NCI-H1105 (cell line): ENCODE measurements at places on chromosomes 3 and 15.

DNA sequence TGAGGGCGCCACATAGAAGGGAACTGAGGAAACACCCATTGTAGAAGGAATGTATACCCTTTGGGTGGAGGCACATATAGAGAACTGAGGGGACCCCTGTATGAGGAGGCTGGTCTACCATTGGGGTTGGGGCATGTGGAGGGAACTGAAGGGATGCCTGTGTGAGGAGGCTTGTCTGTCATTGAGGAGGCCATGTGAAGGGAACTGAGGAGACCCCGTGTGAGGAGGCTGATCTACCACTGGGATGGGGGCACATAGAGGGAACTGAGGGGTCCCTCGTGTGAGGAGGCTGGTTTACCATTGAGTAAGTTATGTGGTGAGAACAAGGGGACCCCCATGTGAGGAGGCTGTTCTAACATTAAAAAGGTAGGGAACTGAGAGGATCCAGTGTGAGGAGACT lies 156.1 kb downstream of the FBLN2 start:
- no peak for DNase-seq

- DNase-seq = no peak
Observed at GRCh38 chr3:122263058-122263457, 62.0 kb upstream of the CSTA start.

DNA sequence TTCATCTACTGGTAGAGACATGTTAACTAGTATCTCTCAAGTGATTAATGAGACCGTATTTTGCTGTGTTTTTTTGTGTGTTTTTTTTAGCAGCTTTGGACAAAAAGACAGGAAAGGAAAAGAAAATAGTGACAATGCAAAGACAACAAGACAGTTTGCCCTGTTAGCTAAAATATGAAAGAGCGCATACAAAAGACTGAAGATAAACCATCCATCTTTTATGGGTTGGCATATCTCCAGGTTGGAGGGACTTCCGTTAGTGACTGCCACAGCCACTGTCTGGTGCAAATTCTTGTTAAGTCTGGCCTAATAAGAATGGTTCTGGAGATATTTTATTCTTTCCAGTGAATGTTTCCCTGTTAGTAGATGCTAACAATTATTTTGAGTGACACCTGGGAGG lies 121.9 kb downstream of the CDIN1 start:
- DNase-seq = no peak

DNA sequence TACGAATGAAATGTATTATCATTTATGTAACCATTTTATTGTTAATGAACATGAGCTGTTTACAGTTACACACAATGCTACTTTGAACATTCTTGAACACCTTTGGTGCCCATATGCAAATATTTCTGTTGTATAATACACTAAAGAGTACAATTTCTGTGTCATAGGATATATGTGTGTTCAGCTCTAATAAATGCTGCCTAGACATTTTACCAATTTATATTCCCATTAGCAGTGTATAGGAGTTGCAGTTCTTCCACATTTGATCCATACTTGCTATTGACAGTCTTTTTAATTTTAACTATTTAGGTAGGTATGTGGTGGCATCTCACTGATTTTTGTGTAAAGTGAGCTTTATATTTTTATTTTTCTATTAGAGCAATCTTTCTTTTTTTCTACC lies 331.8 kb downstream of the ZIC1 start:
- DNase-seq = no peak

- DNase-seq = peak; percentile 83
Observed at GRCh38 chr3:149273096-149273751, 51.6 kb upstream of the CP start.

DNA sequence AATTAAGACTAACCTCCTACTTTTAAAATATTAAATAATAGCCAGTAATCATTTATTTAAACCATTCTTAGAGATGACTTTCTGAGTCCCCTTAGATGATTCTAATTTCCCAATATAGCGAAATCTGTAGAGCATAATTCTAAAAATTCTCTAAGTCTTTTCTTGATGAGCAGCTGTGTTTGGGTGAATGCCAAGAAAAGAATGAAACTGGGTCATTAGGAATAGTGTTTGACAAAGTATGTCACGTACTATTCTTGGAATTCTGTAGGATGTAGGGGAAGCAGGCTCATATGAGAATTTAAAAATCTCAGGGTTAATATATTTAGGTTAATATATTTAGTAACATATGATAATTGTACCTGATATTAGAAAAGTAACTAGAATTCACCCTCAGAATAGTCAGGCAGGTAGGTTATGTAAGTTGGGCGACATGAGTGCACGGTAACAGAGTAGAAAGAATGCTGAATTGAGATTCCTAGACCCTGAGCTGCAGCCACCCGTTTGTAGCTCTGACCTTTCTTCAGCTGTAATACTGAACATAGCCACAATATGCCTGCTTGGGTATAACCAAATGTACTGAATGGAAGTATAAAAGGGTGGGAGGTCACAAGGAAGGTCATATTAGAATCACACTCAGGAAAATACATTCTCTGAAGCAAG lies 524.3 kb downstream of the UNC13C start:
- DNase-seq = no peak

DNA sequence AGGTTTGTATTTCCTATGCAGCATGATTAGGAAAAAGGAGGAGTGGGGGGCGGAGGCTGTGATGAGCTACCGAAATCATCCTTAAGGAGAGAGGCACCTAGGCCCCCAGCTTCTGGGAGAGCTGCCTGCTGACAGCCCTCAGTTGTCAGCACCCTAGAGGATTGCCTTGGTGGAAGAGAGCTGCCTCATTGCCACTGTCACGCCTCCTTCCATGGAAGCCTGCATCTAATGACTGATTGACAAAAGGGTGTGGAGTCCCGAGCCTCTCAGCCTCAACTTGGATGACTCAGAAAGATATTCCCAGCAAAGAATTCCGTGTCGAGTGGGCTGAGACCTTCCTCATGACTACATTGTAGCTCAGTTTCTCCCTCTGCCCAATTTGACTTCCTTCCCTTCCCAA lies 320.4 kb upstream of the PROK2 start:
- no peak for DNase-seq

GRCh38 chr15:32873284-32874114 lies 155.7 kb downstream of the GREM1 start:
- no peak for DNase-seq

DNA sequence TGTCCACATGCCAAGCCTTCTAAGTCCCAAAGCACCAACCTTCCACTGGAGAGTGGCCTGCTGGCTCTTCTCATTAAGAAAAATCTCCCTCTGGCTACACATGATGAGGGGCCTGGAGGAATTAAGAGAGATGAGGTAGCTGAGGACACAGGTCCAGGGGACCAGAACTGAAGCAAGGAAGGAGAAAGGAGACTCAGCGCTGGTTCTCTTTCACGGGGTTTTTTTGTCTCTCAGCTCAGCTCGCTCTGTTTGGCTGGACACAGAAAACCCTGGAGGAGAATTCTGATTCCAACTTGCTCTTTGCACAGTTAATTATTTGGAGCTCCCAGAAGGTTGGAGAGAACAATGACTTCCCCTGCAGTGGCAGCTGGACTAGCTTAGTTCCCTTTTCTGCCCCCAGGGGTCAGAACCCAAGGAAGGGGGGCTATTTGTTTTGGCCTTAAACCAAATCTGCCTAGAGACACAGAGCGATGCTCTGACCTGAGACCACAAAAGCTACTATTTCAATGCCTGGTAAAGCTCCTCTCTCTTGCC lies 507.6 kb downstream of the FHIT start:
- DNase-seq = peak; percentile 29

- DNase-seq = no peak
Observed at GRCh38 chr3:159170436-159171003, 368.7 kb downstream of the MFSD1 start.

DNA sequence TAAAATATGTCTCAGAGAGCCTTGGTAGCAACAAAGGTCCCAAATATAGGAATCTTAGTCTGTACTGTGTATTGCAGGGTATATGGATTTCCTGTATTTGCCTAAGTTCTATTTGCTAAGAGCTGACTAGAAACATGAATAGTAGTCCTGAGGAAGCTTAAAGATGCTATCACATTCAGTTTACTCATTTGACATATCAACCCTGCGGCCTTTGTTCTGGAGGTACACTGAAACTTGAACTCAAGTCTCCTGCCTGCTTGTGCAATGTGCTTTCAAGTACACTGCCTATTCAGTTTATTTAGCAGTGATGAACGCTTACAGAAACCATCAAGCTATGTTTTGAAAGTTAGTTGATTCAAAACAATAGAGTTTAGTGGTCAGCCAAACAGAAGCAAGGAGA lies 21.1 kb downstream of the IL1RAP start:
- no peak for DNase-seq

- no peak for DNase-seq
Observed at GRCh38 chr3:58724336-58724735, 57.8 kb upstream of the FAM3D start.

- DNase-seq = no peak
Observed at GRCh38 chr3:138135833-138136194, 3.6 kb upstream of the A4GNT start.

DNA sequence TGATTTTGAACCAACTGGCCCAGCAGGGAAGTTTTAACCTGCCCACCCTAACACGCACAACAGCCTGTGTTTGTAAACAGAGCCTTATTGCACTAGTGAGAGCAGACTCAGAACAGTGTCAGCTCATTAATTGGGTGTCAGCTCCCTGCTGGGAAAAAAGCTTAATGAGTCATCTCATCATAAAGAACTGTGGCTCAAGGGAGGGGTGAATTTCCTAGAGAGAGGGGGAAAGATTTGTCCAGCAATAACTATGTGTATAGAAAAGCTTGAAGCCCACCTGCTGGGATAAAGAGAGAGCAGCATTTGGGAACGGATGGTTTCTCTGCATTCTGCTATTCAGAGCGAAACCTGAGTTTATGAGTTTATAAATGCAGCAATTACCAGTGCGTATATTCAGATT lies 48.9 kb upstream of the GMNC start:
- DNase-seq = peak; percentile 47

DNA sequence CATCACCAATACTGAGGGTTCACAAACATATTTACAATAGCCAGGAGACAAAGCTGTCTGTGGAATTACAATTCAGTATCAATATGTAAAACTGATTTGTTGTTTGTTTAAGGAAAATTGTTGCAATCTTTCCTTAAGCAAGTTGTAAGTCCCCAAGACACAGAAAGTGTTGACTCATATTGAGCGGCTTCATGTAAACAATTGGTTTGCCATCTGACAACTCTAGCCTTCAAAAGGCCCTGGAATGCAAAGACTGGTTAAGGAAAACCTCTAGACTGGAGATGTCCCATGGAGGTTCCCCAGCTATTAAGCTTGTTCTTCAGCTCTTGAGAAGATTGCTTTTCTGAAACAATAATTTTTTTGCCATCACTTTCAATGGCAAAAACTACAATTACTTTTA lies 283.7 kb upstream of the PROK2 start:
- no peak for DNase-seq
